ENCODE measurements at places on chromosomes 1 and 21.

DNA sequence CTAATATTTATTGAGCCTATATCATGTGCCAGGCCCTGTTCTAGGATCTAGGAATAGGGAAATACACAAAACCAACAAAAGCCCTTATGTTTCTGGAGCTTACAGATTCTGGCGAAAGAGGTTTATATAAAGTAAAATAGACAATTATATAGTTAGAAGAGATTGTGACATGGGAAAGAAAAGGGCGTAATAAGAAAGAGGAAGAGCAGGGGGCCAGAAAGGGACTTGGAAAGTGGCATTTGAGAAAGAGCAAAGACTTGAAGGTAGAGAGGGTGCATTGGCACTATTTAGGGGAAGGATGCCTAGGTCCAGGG lies 322.5 kb upstream of the FAM78B start:
- no peak for DNase-seq

DNA sequence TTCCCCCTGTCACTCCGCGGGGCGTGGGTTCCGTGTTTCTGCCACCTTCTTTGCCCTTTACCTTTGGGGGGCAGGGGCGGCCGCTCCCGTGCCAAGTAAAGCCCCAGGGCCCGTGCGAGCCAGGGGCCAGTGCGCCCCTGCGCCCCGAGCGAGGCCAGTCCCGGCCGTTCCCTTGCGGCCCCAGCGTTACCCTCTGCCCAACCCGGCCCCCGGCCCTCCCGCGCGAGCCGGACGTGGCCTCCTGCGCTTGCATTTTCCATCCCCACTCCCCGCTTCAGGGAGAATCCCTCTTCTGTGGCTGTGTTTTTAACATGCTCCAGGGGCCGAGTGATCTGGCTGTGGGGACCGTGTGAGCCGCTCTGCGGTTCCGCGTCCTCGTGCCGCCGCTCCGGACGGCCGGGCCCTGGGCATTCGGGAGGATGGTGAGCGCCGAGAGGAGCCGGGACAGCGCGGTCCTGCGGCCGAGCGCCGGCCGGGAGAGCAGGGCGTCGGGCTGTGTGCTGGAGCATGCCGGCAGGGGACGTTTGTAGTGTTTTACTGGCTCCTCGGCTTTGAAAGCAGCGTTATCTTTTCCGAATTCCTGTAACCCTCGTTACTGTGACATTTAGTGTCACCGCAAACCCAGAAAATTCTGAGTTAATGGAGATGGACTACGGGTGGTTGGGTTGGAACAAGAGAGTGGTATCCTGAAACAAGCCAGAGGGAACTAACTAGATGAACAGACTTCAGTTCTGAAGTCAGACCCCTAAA lies 1.0 kb downstream of the GALNT2 start:
- no peak for DNase-seq

DNA sequence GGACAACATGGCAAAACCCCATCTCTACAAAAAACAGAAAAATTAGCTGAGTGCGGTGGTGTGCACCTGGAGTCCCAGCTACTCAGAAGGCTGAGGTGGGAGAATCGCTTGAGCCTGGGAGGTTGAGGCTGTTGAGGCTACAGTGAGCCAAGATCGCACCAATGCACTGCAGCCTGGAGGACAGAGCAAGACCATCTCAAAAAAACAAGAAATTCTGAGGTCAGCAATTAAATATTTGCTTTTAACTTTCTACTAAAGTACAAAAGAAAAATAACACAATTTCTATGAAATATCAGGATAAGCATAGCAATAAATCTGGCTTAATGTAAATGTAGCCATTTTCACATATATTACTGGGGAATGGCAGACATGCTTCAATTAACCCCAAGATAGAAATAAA lies 9.9 kb downstream of the PPP1R15B start:
- DNase-seq = no peak

DNA sequence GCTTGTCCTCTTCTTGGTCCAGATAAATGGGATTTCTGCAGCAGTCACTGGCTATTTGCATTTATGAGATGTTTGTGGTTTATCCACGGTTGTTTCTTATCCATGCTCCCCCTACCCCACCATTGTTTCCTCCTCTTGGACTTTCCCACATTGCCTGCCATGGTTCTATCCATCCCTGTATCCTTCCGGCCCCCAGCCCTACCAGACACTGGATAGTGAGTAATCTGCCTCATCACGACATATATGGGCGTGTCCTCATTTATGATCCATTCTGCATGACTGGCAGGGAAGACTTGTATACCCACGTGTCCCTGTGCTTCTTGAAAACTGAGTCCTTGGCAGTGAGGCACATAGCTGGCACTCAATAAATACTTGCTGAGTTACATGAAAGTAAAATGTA lies 40.1 kb downstream of the CACNA1S start:
- DNase-seq = no peak

DNA sequence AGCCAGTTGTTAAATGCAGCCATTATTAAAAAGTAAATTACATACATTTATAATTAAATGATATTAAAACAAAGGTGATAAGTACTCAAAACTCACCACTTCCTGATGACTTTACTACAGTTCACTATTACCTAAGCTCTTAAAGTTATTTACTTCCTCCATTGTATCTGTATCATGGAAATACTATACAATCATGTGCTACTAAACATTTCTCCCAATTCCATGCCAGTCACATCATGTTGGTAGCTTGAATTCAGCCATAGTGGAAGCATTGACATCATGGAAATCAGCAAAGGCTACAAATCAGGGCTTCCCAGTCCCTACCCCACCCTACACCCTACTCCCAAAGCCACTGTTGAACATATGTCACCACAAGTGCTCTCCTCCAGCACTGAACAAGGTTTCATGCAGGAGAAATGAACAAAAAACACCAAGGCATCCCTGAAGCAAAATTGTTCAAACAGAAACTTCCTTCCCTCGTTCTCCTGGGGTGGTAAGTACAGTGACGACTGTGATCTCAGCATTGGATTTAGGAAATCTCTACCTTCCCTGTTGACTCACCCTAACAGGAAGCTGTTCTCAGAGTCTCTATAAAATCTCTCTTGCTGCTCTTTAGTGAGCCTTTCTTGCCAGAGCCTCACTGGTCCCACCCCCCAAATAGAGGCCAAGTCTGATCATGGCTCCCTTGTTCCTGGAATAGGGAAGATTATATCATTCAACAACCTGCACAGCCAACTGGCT lies 12.7 kb downstream of the VSIG8 start:
- DNase-seq = no peak

DNA sequence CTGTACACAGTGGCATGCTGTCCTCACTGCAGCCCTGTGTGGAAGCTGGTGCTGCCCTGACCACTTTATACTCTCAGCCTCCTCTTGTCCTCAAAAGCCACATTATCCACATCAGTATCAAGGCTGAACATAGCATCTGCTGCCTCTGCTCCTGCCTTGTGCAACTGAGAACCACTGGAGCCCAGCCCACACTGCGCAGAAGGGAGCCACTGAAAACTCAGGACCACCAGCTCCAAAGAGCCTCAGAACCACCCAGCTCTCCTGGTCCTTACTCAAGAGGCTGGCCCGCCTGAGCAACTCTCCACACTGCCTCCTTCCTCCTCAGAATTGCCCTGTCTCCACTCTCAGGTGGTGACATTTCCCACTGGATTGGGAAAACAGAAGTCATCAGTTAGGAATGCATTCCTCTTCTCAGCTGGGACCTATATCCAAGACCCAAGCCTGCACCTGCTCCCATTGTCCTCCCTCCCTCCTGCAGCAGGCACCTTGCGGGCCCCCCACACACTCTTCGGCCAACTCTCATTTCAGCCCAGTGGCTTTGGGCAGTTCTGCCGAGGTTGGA lies 7.0 kb upstream of the KISS1 start:
- no peak for DNase-seq

GRCh38 chr1:117636637-117637425 lies 31.0 kb downstream of the TENT5C start:
- DNase-seq = no peak

DNA sequence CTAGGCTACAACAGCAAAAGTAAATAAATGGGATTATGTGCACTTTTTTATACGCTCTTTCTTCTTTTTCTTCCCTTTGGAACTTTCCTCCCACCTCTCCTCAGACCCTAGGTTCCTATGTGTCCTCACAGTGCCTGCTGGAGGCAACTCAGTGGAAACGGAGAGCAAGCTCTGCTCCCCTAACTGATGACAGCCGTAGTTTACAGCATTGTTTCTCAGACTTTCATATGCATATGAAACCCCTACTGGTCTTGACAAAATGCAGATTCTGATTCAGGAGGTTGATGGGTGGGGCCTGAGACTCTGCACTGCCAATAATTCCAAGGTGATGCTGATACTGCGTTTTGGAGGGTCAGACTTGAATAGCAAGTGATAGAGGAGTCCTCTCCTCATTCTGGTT lies 34.3 kb upstream of the HMCN1 start:
- DNase-seq = no peak

DNA sequence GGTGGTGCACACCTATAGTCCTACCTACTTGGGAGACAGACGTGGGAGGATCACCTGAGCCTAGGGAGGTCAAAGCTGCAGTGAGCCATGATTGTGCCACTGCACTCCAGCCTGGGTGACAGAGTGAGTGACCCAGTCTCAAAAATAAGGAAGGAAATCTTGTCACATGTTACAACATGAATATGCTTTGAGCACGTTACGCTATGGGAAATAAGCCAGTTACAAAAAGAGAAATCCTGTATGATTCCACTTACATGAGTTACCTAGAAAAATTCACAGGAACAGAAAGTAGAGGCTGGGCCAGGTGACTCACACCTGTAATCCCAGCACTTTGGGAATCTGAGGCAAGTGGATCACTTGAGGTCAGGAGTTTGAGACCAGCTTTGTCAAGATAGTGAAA lies 6.7 kb upstream of the PADI6 start:
- no peak for DNase-seq

DNA sequence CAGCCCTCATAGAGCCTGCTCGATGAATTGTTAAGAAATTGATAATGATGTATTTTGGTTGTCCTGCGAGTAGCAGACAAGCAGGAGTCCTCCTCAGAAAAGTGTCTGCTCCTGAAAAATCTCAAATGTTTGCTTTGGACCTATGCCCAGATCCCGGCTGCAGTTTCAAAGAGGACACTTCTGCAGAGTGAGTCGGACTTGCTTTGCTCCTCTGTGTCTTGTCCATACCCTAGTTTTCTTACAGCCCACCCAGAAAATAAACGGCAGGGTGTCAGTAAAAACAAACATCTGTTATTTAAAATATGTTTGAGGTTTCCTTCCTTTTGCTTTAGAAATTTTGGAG lies 2.8 kb downstream of the S100A10 start:
- DNase-seq = no peak

GRCh38 chr1:192260076-192260475 lies 56.7 kb upstream of the RGS21 start:
- no peak for DNase-seq

DNA sequence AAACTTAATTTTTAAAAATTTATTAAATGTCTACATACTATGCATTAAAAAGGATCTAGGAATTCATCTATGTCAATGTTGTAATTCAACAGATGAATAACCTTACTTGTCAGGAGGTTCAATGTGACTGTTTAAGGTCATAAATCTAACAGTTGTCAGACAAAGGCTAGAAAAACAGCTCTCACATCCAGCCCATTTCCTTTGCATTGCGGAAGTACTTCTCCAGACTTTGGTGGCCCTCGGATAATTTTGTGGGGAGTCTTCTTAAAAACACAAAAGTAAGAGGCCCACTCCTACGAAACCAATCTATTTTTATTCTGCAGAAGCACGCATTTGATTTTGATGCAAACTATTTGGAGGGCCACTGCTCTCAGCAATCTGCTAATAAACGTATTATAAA lies 122.6 kb upstream of the CHRM3 start:
- no peak for DNase-seq

- DNase-seq = no peak
These were observed 106.0 kb upstream of the GNG12 start for GRCh38 chr1:67939186-67939743.

DNA sequence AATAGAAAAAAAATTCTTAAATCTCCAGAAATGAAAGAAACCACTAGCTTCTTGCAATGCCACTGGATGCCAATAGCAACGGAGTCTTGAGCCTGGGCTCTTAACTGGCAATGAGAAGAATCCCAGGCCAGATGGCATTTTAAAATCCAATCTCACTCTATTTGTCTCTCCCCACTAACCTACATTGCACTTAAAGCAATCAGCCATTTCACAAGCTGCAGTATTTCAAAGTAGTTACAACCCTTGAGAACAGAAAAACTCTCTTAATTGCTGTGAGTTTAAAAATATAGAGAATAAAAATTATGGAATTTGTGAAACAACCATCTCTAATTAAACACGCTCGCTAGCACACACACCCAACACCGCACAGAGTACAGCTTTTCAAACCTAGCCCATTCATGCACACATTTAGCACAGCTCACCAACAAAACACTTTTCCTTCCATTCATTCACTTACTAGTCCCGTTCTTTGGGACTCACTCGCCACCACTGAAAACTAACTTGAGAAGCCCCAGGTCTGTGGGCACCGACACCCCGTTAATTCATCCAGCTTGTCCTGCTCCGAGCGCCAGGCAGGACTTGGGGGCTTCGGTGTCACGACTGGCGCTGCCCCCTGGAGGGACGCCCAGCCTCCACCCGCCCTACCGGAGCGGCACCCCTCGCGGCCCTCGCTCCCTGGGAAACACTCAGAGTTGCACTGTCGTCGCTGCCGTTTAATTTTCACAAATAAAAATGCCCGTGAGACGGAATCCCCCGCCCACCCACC lies 1.0 kb downstream of the DDAH1 start:
- no peak for DNase-seq

GRCh38 chr1:24177161-24177560 lies 9.9 kb downstream of the IFNLR1 start:
- DNase-seq = no peak

- no peak for DNase-seq
These were observed 55.0 kb downstream of the COL24A1 start for GRCh38 chr1:86101616-86102015.

DNA sequence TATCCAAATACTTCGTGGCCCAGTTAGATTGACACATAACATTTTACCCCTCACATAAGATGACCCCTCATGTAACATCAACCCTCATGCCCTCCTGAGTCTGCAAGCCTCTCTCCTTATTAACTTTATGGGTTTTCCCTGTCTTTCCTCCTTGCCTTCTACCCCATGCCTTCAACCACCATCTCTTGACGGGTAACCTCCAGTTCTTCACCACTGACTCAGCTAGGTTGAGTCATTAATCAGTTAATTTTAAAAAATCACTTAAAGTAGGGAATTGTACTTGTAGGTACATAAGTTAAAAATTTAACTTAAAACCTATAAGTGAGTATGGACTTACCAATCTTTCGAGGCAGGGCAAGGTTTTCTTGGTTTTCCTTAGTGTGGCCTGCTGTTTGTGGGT lies 330.7 kb downstream of the CAMTA1 start:
- DNase-seq = no peak

DNA sequence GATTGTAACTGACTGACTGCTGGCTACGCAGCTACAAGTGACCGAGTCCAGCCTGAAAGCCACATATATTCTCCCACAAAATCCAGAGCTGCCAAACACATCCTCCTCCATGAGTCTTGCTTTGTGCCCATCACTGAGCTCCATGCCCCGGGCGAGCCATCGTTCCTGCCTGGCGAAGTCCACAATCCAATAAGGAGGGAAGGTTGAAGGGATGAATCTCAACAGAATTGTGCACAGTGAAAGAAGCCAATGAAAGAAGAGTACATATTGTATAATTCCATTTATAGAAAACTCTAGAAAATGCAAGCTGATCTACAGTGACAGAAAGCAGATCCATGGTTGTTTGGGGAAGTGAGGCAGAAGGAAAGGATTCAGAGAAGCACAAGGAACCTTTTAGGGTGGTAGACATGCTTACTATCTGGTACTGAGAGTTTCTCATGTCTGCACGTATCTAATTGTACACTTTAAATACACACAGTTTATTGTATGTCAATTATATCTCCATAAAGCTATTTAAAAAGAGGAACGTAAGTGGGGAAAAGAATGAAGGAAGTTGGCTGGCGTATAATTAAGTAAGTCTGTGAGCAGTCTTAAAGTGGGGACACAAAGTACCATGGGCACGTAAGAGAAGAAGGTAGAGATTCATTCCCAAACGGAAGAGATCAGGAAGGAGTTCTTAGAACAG lies 115.9 kb upstream of the JUN start:
- DNase-seq = no peak
